RWPE2 (cell line): ENCODE measurements at places on chromosomes 16 and 17.
A peak's percentile ranks its signal among the peaks of the same experiment; 100 is the strongest.

DNA sequence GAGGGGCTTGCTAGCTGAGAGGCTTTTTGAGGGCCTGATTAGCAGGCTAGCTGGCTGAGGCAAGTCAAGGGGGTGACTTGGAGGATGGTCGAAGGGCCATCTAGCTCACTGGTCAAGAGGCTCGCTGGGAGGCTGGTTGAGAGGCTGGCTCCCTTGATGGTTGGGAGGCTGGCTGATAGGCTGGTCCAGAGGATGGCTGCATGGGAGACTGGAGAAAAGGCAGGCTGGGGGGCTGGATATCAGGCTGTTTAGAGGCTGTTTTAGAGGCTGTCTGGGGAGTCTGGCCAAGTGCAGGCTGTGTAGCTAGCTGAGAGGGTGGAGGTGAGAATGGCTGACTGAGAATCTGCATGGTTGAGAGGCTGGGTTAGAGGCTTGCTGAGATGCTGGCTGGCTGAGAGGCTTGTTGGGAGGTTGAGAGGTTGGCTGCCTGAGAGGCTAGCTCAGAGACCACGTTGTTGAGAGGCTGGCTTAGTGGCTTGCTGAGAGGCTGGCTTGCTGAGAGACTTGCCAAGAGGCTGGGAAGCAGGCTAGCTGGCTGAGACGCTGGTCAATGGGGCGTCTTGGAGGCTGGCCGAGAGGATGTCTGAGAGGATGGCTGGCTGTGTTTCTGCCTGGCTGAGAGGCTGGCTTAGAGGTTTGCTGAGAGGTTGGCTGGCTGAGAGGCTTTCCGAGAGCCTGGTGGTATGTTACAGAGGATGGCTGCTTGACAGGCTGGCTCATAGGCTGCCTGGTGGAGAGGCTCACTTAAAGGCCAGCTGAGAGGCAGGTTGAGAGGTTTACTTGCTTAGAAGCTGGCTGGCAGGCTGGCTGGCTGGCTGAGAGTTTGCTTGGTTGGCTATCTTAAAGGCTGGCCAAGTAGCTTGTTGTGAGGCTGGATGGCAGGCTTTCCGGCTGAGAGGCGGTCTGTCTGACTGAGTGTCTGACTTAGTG, 36.6 kb upstream of the ACSM2B start:
- DNase-seq: no peak

- peak; percentile 74 for DNase-seq
Measured at GRCh38 chr16:65660390-65660789, 538.5 kb upstream of the CDH11 start.

DNA sequence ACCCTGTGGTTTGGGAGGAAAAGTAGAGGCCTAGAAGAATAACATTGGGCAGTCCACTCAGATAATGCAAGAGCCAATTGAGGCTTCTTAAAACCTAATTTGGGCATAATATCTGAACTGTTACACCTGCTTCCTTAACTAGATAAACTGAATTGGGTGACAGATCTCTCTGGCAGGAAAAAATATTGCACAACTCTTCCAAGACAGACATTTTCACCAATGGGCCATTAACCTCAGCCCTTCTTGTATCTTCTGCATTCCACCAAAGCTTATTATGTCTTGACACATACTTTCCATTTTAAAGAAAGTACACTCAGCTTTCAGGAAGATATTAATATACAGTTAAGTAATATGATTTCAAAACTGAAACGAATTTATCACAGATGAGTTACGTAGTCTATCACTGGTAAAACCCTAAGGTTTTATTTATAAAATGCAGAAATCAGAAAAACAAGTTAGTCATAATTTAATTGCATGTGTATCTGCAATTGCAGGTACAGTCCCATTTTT, 79.9 kb upstream of the MON1B start:
- no peak for DNase-seq

GRCh38 chr16:70457446-70458166, 3.2 kb downstream of the FCSK start:
- no peak for DNase-seq

DNA sequence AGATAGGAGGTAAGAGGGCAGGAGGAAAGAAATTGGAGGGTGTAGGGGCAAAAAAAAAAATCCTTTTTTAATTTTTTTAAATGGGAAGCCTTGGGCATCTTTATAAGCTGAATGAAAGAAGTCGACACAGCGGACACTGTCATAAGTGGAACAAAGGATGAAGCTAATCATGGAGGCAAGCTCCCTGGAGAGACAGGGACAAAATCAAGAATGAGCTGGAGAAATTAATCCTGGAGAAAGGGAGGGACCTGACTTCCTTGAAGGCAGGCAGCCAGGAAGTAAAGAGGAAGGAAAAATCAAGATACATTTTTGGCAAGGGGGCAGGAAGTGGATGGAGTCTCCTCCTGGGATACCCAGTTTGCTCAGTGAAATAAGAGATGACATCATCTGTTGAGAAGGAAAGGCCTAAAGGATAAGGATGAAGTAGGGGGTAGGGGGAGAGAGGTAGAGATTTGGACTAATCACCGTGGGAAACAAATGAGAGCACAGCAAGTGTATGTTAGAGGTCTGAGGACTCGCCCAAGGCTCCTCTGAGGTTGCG, 179.3 kb downstream of the SLC39A11 start:
- no peak for DNase-seq

DNA sequence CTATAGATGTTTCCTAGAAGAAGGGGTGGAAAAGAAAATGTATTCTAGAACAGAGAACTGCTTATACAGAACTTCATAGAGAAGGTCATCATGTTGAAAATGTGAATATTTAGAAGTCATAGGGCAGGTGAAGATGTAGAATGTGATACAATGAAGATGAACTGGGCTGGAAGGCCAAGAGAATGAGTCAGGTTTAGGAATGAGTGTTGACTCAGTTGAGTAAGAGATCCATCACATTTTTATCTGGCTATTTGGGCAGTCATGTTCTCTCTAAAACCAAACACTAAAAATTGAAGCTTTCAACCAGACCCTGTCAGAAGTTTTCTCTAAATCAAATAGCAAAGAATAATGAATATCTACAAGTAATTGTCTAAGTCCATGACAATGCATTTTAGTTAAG, 660.5 kb downstream of the KCNJ2 start:
- no peak for DNase-seq

DNA sequence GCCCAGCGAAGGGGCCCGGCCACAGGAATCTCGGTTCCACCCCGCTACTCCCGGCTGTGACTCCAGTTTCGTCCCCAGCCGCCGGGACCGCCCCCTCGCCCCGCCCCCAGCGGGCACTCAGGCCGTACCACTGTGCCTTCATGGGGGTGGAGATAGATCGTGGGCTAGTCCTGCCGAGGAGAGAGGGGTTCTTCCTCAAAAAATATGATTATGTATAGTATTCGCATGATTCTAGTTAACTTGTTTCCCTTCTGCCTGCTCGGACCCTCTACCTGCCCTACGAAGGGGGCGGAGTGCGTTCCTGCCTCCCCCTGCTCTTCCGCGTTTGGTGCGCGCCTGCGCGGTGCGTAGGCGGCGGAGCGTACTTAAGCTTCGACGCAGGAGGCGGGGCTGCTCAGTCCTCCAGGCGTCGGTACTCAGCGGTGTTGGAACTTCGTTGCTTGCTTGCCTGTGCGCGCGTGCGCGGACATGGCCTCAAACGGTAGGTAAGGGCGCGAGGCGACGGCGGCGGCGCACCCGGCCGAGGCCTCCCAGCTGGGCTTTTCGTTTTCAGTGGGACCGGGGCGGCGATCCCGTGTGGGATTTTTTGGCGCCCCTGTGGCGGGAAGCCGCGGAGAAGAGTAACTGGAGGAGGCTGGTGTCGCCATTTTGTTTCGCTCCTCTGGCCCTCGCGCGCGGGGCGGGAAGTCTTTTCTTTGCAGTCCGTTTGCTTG, at the start of gene FUS:
Gene FUS (plus strand): TSS at position 393 of the 713 bp plus-strand sequence. CDS start 76 bp downstream, at position 469.
- DNase-seq: peak; percentile 82

- no peak for DNase-seq
Measured at GRCh38 chr16:74321356-74321755, 24.7 kb downstream of the PSMD7 start.

GRCh38 chr16:10370096-10370726, 15.7 kb upstream of the ATF7IP2 start:
- no peak for DNase-seq

GRCh38 chr17:1166276-1166675, 13.5 kb downstream of the ABR start:
- DNase-seq: no peak

- DNase-seq: no peak
Measured at GRCh38 chr16:69131167-69131838, 1.1 kb downstream of the CHTF8 start.

DNA sequence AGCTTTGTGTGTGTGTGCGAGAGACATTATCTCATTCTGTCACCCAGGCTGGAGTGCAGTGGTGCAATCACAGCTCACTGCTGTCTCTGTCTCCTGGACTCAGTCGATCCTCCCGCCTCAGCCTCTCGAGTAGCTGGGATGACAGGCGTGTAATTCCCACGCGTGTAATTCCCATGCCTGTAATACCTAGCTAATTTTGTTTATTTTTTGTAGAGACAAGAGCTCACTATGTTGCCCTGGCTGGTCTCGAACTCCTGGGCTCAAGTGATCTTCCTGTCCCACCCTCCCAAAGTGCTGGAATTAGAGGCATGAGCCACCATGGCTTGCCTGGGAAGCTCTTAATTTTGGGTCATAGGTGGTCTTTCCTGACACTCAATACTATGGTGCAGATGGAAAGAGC, 205.3 kb upstream of the TNRC6C start:
- peak; percentile 7 for DNase-seq

- no peak for DNase-seq
Measured at GRCh38 chr17:22217135-22217534, 524.8 kb downstream of the KCNJ18 start.

- no peak for DNase-seq
Measured at GRCh38 chr16:820748-821147, 20.2 kb upstream of the GNG13 start.

GRCh38 chr16:27879601-27880247, 183.8 kb downstream of the GSG1L start:
- no peak for DNase-seq

- no peak for DNase-seq
Measured at GRCh38 chr16:49663081-49664065, 192.5 kb downstream of the ZNF423 start.

DNA sequence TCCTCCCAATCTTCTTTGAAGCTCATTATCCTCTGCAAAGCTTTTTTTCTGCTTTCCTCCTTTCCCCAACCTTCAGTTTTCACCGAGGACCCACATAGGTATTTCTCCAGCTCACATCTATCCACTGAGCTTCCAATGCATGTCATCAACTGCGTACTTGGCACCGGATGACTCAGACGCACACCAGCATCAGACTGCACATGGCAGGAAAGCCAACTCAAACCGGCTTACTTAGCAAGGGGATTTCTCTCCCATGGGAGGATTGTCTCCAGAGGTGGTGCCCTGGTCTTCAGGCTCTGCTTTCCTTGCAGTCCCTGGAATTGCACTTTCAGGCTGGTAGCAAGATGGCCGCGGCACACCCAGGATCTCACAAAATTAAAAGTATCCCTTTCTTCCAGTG, 1.7 kb upstream of the AKTIP start:
- DNase-seq: no peak

DNA sequence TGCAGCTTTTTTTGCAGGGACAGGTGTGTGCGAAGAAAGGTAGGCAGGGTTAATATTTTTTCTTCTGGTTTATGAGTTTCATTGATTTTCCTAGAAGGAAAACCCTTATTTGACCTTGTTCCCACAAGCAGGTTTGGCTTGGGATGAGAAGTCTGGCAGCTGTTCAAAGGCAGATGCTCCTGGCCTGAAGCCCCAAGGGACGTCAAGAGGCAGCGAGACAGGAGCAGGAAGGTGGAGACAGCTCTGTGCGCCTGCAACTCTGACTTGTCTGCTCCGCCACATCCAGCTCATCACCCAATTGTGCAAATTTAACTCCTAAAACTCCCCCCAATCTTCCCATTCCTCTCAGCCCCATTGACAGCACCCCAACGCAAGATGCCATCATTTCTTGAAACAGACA, 136.8 kb upstream of the XYLT1 start:
- no peak for DNase-seq

DNA sequence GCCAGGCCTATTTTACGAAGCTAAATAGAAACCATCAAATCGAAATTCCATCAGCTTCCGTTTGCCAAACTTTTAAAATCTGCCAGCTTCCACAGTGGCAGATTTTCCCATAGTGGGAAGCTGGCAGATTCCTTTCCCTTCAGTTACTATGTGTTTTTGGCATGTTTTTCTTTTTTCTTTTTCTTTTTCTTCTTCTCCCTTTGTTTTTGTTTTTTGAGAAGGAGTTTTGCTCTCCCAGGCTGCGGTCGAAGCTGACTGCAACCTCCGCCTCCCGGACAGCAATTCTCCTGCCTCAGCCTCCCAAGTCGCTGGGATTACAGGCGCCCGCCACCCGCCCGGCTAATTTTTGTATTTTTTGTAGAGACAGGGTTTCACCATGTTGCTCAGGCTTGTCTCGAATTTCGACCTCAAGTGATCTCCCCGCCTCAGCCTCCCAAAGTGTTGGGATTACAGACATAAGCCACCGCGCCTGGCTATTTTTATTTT, 684 bp upstream of the CWC25 start:
- DNase-seq: no peak

DNA sequence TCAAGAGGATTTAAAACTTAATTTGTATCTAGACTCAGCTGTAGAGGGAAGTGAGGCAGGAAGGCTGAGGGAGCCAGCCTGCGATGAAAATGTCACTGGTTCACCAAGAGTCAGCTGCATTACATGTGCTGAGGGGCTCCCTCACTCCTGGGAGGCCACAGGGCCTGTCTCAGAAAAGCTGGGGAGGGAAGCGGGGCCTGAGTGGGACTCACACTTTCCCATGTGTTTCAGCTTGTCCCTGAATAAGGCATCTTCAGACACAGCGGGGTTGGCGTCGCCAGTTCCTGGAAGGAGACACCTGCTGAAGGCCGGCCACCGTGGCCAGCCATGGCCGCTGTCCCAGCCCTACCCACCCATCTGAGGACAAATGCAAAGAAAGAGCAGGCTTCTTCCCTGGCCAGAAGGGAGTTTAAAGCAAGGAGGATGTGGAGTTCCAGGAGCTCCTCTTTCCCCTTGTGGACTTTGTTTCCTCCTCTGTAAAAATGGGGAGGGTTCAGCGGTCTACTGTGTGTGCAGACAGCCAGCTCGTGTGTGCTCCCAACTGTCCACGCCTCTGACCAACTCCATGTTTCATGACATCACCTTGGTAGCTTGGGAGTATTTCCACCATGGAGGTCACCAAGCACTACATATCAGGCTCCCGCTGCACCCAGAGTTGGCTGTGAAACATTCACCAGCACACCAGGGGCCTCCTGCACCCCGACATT, 19.2 kb upstream of the MRPS23 start:
- DNase-seq: no peak

DNA sequence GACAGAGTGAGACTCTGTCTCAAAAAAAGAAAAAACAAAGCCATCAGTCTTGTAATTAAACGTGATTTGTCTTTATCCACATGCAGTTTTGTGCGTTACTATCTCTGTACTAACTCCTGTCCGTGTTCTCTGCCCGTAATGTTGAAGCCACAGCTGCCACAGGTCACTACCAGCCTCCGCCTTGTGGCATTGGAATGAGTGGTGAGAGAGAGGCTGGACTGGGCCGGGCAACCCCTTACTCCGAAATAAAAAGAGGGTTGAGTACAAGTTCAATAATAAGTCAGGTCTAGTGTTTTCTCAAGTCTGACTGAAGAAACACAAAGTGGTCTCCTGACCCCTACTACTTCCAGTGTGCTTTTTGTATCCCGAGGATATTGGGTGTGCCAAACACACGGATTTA, 5.4 kb downstream of the DNAJA3 start:
- no peak for DNase-seq
